ENCODE measurements at places on chromosomes 2 and 18. TPM values are rescaled to one million over a fixed set of nuclear protein-coding genes. Genes with fewer than 3 reads are reported as not detected.

TMEM198 gene
- 1.2 TPM for total RNA-seq

WNT6 gene
- total RNA-seq = not detected

ACADL gene
- 0.32 TPM for total RNA-seq

ACVR1C gene
- 0.64 TPM for total RNA-seq

HOXD4 gene
- 0.36 TPM for total RNA-seq

RESP18 gene
- total RNA-seq = not detected

GAREM2 gene
- total RNA-seq = 0.68 TPM

SCTR gene
- total RNA-seq = not detected

GPC1 gene
- 101 TPM for total RNA-seq

MC2R gene
- total RNA-seq = not detected
